ENCODE measurements at places on chromosomes 16 and 17. TPM values are rescaled to one million over a fixed set of nuclear protein-coding genes. Genes with fewer than 3 reads are reported as not detected.

JPH3 gene
- polyA plus RNA-seq: 2.4 TPM

DNA sequence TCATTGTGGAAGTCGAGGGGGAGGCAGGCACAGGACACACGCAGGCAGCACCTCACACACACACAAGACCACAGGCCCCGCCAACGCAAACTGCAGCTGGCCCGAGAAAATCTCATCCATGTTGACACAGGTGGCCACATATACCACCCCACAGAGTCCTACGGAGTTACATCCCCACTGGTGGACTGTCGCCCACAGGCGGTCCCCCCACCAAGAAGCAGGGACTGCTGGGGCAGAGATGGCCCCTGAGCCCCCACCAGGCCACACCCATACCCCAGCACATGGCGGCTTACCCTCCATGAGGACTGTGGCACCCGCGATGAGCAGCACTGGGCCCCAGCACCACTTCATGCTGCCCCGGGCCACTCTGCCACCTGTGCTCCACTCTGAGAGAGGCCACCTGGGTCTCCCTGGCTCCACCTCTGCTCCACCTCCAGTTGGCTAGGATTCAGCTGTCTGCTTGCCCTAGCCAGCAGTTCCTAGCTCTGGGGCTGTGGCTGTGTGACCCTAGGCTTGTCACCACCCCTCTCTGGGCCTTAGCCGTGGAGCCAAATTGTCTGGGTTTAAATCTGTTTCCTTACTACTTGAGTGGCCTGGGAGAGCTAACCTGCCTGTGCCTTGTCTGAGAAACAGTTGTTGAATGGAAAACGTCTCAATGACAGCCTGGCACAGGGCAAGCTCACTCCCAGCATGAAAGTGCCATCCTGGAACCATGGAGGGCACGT, at the start of gene PRSS53:
Gene PRSS53, minus strand, starts transcription at position 485 of the 725 bp plus-strand sequence. Its CDS starts 134 bp downstream, at position 351.
- no peak for DNase-seq
- peaks cover 2% of the 10 kb centered on the region for H3K36me3 ChIP-seq
- H3K4me3 ChIP-seq: no peak within 1 kb of the TSS
- no peak within 1 kb of the TSS for H3K27ac ChIP-seq
- H3K27me3 ChIP-seq: no peaks in the 10 kb centered on the region

FBXO39 gene
- 1.2 TPM for polyA plus RNA-seq

- H3K36me3 ChIP-seq: no peaks in the 10 kb centered on the region
- peaks cover 39% of the 10 kb centered on the region for H3K27me3 ChIP-seq
- no peak for DNase-seq
- H3K27ac ChIP-seq: no peak overlapping the region
- H3K4me1 ChIP-seq: peaks cover 14% of the 10 kb centered on the region
Observed at GRCh38 chr17:46853896-46854444, 2.6 kb downstream of the WNT9B start.

C17orf78 gene
- 19.6 TPM for polyA plus RNA-seq
